ENCODE measurements at places on chromosomes 5 and 9.
A peak's percentile ranks its signal among the peaks of the same experiment; 100 is the strongest.

GRCh38 chr5:72818866-72819534 lies 2.5 kb downstream of the TNPO1 start:
- DNase-seq = no peak

DNA sequence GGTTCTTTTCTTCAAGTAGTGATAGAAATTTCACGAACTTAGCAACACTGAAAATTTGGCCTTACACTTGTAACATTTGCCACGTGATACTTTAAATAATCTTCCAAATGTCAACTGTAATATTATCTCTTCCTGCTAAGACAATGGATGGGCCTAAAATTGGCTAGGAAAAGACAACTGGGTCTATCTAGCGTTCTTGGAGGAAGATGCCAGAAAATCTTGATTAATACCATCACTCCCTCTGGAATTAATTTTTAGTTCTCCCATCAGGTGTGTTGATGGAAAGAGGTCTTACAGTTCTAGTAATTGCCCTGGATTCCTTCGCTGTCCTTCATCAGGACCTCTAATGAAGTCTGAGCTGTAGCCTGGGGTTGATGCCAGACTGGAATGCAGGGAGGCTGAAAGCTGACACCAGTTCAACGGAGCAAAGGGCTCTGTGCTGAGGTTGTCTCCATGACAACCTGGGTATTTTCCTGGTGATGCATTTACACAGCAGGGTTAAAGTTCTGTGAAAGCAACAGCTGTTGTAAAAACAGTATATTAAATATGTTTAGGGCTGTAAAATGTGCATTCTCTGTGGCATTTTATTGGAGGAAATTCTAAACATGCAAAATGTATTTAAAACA lies 92.3 kb downstream of the GAS1 start:
- peak; percentile 83 for DNase-seq

DNA sequence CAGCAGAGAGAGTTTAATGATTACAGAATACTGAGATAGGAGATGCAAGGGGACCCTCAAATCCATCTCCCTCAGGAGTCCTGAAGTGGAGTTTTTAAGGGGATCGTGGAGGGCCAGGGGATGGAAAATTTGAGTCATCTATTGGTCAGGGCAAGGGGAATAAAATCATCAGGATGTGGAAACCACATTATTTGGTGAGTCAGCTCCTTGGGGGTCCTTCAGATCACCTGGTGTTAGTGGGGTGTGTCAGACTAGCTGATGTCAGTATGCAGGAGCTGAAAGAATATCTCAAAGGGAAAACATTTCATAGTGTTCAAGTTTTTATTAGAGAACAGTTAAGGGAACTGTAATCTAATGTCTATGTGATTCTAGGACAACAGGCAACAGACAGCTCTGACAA lies 183.0 kb upstream of the FTMT start:
- no peak for DNase-seq

DNA sequence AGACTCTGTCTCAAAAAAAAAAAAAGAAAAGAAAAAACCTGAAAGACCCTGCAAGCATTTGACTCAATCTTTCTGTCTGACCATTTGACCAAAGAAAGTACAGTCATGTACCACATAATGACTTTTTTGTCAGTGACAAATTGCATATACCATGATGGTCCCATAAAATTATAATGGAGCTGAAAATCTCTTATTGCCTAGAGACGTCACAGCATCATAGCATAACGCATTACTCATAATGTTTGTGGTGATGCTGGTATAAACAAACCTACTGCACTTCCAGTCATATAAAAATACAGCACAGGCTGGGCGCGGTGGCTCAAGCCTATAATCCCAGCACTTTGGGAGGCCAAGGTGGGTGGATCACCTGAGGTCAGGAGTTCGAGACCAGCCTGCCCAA lies 10.5 kb downstream of the ECM2 start:
- no peak for DNase-seq

GRCh38 chr9:136621019-136621733 lies 41.5 kb upstream of the EGFL7 start:
- DNase-seq = no peak
